ENCODE measurements at places on chromosomes 6 and 20.

- no peak for DNase-seq
Observed at GRCh38 chr20:44886828-44887227, 1.3 kb downstream of the YWHAB start.

- no peak for DNase-seq
Observed at GRCh38 chr6:150636808-150637207, 37.1 kb downstream of the PLEKHG1 start.

DNA sequence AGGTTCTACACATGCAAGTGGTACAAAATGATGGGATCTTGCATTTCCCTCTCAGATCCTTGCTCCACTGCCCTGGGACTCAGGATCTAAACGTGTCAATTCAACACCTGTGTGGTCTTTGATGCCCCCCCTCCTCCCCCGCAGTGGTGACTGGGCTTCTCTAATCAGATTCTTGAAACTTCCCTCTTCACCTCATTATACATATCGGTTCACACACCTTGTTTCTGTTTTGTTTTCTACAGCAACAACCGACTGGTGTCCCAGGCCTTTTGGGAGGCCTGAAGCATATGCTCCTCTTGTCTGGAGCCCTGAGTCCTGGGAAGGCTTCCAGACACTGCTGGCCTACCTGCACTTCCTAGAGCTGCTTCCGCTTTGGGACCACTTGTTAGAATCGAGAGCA, 20.0 kb downstream of the SAMD3 start:
- DNase-seq, result no peak

DNA sequence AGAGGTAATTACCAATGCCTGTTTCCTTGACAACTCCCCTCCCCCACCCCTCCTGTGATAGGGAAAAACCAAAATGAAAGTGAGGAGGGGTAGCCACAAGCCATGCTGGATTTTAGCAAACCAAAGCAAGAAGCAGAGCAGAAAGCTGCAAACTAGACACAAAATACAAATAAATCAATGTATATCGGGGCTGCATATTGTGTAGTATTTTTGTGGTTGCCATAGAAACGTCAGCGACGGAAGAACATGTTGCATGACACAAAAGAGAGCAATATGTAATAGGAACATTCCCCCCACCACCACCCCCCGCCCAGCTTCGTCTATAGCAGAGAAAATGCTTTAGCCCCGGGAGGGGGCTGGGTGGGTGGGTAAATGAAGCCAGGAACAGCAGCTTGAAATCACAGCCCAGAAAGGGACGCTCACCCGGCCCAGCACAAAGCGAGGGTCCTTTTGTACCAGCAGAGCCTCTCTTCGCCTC, 548 bp downstream of the AGPAT4 start:
- DNase-seq, result peak; percentile 51

- DNase-seq, result no peak
Observed at GRCh38 chr20:15895560-15896084, 677.6 kb downstream of the KIF16B start.

DNA sequence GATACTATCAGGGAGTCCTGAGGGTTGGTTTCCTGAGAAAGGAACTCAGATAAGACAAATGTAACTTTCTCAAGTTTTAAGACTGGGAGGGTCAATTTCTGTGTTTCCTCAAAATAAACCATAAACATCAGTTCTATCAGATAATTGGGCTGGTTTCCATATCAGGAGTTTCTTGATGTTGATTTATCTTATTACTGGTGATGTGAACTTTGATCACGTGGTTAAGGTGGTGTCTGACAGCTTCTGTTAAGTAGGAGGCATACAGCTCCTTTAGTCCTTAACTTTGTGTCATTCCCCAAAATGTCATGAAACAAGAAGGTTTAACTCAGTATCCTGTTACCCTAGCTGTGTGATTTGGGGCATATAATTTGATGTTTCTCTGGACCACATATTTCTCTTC, 145.2 kb downstream of the ZNF217 start:
- no peak for DNase-seq

GRCh38 chr20:40314278-40314677, 374.8 kb downstream of the MAFB start:
- no peak for DNase-seq

DNA sequence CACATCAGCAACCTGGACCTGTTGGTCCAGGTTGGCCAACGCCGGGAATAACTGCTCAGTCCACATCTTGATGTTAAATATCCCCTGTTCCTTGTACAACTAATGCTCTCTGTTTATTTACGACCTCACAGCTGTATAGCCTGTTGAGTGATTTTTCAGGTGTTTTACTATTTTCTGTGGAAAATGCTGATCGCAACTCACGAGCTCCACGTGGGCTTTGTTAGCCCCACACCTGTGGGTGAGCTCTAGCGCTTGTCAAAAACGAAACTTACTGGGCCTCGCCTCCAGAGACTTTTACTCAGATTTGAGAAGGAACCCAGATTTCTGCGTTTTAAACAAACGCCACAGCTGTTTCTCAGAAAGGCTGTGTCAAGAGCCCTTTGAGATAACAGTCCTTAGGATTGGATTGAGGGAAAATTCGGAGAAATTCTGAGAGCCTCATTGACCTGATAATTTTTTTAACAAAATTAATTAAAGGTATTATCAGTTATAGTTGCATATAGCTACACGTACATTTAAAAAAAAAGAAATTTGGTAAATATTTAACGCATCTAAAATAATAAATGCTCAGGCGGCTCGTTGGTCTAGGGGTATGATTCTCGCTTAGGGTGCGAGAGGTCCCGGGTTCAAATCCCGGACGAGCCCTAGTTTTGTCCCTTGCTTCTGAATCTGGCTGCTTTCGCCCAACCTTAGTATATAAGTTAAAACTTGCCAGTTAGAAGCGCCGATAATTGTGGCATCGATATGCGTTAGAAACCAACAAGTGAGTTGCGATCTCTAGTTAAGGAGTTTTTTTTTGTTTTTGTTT, 16.7 kb downstream of the HMGN4 start:
- DNase-seq, result peak; percentile 62

- DNase-seq, result peak; percentile 75
Observed at GRCh38 chr6:157428427-157429202, 47.6 kb downstream of the ZDHHC14 start.

DNA sequence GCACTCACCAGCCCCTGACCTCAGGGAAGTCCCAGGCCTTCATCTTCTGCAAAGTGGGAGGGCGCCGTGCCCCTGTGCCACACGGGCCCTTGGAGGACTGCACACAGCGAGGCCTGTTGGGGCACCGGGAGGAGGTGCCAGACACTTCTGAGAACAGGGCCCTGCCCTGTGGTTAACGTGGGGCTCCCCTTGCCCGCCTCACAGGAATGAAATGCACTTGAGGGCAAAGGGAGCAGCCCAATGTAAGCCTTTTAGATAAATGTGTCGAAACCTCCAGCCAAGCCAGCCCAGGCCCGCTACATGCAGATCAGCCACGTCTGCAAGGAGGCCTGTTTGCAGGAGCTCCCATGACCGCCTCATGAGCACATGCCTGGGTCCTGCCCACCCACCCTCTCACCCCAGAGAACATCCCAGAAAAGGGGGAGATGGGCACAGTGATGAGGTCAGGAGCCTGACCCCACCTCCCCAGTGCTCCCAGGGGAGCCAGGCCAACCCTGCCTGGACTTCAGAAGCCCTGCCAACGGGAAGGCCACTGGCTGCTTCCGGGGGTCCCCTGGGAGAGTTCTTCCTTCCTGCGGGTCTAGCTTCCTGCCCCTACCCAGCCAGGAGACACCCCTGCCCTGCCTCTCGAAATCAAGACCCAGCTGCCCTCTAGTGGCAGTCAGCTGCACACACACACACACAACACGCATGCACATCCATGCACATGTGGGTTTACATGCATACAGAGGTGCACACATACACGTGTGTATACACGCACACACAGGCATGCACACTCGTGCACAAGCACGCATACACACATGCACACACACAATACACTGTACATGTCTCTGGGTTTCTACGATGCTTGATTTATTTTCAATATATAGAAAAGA, 178.7 kb downstream of the TAF4 start:
- DNase-seq, result peak; percentile 60

- no peak for DNase-seq
Observed at GRCh38 chr6:2190661-2191389, 54.6 kb downstream of the GMDS start.

DNA sequence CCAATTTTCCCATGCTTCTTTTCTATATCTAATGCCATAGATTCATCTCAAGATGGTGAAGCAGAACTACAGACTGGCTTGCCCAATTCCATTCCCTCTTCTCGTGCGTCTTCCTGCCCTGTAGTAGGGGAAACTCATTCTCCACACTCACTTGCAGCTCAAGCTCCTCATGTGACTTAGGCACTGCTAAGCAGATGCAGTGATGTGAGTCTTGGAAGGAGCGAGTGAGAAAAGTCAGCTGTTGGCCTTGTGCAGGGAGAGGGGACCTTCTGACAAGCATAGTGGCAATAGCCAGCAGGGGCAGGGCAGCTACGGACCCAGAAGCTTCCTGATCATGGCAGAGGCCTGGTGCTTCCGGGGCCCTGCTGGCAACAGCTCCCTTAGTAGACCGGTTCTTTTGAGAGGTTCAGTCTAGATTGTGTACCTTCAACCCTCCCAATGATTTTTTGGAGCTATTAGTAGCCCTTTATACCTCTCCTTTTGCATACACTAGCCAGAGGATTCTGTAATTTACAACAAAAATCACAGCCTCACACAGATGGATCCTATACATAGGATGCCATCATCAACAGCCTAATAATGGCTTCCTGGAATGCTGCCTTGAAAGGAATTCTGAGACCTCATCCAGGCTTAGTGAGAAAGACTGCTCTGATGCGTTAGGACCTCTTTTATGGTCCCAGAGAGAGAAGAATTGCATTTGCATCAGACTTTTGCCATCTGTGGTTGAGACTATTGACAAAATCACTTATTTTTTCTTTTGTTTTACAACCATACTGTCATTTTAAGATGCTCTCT, 121.5 kb upstream of the RIPOR2 start:
- DNase-seq, result no peak

- DNase-seq, result peak; percentile 47
Observed at GRCh38 chr6:28807682-28808280, 116.0 kb downstream of the TRIM27 start.

GRCh38 chr6:140779991-140780596, 1352.6 kb upstream of the GJE1 start:
- no peak for DNase-seq

GRCh38 chr6:52995913-52996645, 995 bp upstream of the GSTA4 start:
- DNase-seq, result peak; percentile 33

DNA sequence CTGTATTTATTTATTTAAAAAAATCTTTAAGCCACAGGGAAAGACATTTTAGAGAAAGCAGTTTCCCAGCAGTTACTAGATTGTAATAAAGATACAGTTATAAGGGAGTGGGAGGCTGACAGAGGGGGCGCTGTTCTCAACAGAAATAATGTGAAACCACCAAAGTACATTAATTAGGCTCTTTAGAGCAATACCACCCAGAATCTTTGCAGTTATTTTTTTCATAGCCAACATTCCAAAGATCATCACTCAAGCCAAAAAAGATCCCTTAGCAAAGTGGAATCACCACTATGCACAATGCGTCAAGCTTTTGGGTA, 331.3 kb upstream of the DEFB112 start:
- DNase-seq, result no peak

DNA sequence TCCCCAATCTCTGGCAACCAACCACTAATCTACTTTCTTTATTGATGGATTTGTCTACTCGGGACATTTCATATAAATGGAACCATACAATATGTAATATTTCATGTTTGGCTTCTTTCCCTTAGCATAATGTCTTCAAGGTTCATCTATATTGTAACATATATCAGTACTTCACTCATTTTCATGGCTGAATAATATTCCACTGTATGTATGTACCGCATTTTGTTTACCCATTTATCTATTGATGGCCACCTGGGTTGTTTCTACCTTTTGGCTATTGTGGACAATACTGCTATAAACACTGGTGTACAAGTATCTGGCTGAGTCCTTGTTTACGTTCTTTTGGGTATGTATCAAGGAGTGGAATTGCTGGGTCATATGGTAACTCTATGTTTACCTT, 48.4 kb downstream of the PANK2 start:
- DNase-seq, result no peak

DNA sequence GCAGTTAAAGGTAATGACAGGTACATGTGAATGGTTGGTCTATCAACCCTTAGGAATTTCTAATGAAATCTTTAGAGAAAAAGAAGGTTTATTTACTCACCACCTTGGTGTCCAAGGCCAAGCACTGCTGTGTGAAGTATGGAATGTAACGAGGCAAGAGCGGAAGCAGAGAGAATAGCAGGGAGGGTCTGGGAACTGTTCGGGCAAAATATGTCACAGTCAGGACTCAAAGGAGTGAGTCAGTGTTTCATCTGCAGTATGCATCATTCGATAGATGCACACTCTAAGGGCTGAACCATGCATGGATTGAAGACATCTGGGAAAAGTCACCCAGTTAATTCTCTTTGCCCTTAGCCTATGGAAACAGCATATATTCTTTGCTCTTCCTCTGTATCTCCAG, 33.2 kb downstream of the ADGRF5 start:
- no peak for DNase-seq

DNA sequence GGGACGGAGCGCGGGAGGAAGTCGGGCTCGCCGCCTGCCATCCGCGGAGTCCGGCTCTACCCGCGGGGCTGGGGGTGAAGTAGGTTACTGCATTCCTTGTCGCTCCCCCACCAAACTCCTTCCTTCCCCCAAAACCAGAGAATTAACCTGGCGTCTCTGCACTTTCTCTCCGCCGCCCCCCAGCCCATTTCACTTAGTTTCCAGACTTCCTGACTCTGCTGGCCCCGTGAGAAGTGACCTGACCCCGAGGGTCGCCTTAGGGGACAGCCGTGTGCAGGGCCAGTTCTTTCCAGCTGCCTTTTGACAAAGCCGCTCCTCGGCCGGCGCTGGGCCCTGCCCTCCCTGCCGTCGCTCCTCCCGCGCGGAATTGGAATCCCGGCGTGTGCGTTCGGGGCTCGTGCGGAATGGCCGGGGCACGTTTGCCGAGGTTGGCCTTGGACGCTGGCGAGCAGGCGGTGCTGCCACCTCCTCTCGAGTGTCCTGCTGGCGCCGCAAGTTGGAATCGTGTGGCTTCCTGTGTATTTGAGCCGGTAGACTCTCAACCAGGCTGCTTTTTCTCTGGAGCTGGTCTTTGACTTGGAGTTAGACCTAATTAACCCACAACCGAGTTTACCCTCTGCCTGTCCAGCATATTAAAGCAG, 650 bp downstream of the DCBLD1 start:
- peak; percentile 79 for DNase-seq

- peak; percentile 3 for DNase-seq
Observed at GRCh38 chr6:158021814-158022748, 40.4 kb downstream of the SYNJ2 start.

- no peak for DNase-seq
Observed at GRCh38 chr20:44398335-44398734, 42.8 kb downstream of the HNF4A start.

GRCh38 chr6:72083976-72084375, 197.6 kb downstream of the RIMS1 start:
- DNase-seq, result no peak
